Neural progenitor cell (in vitro differentiated cells): ENCODE measurements at places on chromosomes 4 and X. TPM values are rescaled to one million over a fixed set of nuclear protein-coding genes. Genes with fewer than 3 reads are reported as not detected.

- no peaks in the 10 kb centered on the region for H3K27me3 ChIP-seq
- no peaks in the 10 kb centered on the region for H3K4me1 ChIP-seq
- no peaks in the 10 kb centered on the region for H3K36me3 ChIP-seq
- DNase-seq, result no peak
Observed at GRCh38 chr4:5503336-5503936, 204.9 kb downstream of the EVC2 start.

- H3K4me3 ChIP-seq, result no peak overlapping the region
- peaks cover 19% of the 10 kb centered on the region for H3K4me1 ChIP-seq
- DNase-seq, result no peak
- no peak overlapping the region for H3K27ac ChIP-seq
Observed at GRCh38 chr4:173166491-173166890, 2.1 kb upstream of the GALNT7 start.

GRCh38 chr4:26589705-26590104 lies 5.8 kb downstream of the TBC1D19 start:
- peaks cover 4% of the 10 kb centered on the region for H3K4me1 ChIP-seq
- H3K36me3 ChIP-seq, result no peaks in the 10 kb centered on the region
- DNase-seq, result no peak
- H3K4me3 ChIP-seq, result no peak overlapping the region
- H3K27ac ChIP-seq, result no peak overlapping the region

- H3K27ac ChIP-seq, result no peak overlapping the region
- H3K36me3 ChIP-seq, result no peaks in the 10 kb centered on the region
- no peak overlapping the region for H3K4me3 ChIP-seq
- no peak for DNase-seq
Observed at GRCh38 chr4:6891436-6892170, 18.0 kb upstream of the TBC1D14 start.

DNA sequence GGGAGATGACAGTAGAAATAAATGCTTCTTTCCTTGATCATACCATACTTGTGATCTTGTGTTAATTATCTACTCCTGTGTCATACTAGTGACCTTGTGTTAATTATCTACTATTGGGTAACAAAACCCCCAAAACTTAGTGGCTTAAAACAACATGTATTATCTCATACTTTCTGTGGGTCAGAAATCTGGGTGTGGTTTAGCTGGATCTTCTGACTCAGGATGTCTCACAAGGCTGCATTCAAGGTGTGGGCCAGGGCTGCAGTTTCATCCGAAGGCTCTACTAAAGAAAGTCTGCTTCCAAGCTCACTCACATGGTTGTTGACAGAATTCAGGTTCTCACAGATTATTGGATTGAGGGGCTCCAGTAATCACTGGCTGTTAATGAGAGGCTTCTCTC lies 70.3 kb upstream of the NDP start:
- H3K4me3 ChIP-seq, result no peak overlapping the region
- DNase-seq, result no peak
- no peaks in the 10 kb centered on the region for H3K4me1 ChIP-seq
- H3K27ac ChIP-seq, result no peak overlapping the region
- H3K36me3 ChIP-seq, result no peaks in the 10 kb centered on the region

The NKX3-2 gene
- total RNA-seq, result 0.40 TPM in 1 of 2 replicates, not detected in the other

The ENPEP gene
- total RNA-seq, result 1.5 and 1.8 TPM in 2 replicates

GRCh38 chr4:24511371-24512063 lies 72.8 kb downstream of the DHX15 start:
- H3K4me1 ChIP-seq, result no peaks in the 10 kb centered on the region
- H3K4me3 ChIP-seq, result no peak overlapping the region
- H3K27ac ChIP-seq, result no peak overlapping the region
- H3K27me3 ChIP-seq, result no peaks in the 10 kb centered on the region

DNA sequence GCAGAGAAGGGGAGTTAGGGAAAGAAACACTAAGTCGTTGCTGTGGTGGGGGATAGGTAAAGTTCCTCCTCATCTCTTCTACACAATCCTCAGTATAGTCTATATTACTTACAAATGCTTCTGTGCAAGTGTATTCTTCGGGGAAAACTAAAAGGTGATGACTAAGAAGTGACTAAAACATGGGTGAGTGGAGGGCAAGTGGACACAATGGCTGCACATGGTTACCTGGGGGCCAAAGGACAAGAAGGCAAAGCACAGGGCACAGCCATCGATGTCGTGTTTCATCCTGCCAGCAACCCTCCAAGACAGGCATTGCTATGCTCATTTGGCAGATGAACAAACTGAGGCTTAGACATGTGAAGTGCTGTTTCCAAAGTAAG lies 35.5 kb upstream of the CCKAR start:
- no peak overlapping the region for H3K27ac ChIP-seq
- H3K4me3 ChIP-seq, result no peak overlapping the region
- no peak for DNase-seq
- no peaks in the 10 kb centered on the region for H3K36me3 ChIP-seq
- no peaks in the 10 kb centered on the region for H3K4me1 ChIP-seq

The GRK4 gene
- 1.3 and 3.2 TPM in 2 replicates for total RNA-seq

The BEND4 gene
- 9.6 and 9.7 TPM in 2 replicates for total RNA-seq

DNA sequence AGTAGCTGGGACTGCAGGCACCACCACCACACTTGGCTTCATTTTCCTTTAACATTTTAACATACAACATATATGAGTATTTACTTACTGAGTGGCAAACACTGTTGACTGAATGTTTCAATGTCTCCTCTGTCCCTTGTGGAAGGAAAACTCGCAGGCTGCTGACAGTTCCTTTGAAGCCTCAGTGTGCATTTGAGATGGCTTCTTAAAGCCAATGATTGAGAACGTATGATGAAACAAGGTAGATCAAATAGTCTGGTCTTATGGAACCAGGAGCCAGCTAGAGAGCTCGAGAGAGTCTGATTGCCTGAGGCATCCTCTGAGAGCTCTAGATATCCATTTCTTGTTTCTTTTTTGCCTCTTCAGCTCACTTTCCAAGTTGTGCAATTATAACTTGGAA lies 43.0 kb upstream of the PDLIM3 start:
- H3K27ac ChIP-seq, result no peak overlapping the region
- DNase-seq, result no peak
- H3K36me3 ChIP-seq, result no peaks in the 10 kb centered on the region
- H3K4me3 ChIP-seq, result no peak overlapping the region
- no peaks in the 10 kb centered on the region for H3K27me3 ChIP-seq

- no peaks in the 10 kb centered on the region for H3K36me3 ChIP-seq
- no peaks in the 10 kb centered on the region for H3K4me1 ChIP-seq
- H3K27ac ChIP-seq, result no peak overlapping the region
Observed at GRCh38 chrX:113300580-113300979, 459.9 kb upstream of the AMOT start.

- no peak for DNase-seq
- H3K4me3 ChIP-seq, result no peak overlapping the region
- H3K4me1 ChIP-seq, result no peaks in the 10 kb centered on the region
- H3K27ac ChIP-seq, result no peak overlapping the region
- H3K27me3 ChIP-seq, result no peaks in the 10 kb centered on the region
Observed at GRCh38 chrX:71814123-71814912, 51.2 kb downstream of the CXorf49B start.

The F8A2 gene
- not detected in 2 replicates for total RNA-seq
